ENCODE measurements at places on chromosomes 12 and 14.

- no peak for DNase-seq
Observed at GRCh38 chr14:59688224-59689170, 111.9 kb upstream of the CCDC175 start.

DNA sequence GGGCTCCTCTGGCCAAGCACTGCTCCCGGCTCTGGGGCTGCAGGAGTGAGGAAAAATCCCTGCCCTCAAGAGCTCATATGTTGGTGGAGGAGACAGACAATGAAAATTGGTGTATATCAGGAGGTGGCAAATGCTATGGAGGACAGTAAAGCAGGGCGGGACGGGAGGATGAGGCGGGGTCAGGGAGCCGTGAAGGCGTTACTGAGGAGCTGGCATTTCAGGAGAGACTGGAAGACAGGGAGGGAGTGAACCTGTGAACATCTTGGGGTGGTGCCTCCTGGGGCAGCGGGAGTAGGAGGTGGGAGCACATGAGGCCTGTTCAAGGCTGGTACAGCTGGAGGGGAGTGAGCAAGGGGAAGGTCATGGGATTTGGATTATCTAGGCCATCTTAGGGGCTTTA, 26.6 kb downstream of the TSPAN9 start:
- DNase-seq = no peak

DNA sequence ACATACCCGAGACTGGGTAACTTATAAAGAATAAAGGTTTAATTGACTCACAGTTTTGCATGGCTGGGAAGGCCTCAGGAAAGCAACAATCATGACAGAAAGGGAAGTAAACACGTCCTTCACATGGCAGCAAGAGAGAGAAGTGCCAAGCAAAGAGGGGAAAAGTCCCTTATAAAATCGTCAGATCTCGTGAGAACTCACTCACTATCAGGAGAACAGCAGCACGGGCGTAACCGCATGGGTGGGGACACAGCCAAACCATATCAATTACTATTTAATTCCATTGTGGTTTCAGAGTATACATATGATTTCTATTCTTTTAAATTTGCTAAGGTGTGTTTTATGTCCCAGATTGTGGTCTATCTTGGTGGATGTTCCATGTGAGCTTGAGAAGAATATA, 117.9 kb downstream of the SCAF11 start:
- DNase-seq = no peak

- DNase-seq = peak; percentile 7
Observed at GRCh38 chr12:93572712-93573551, 457 bp downstream of the SOCS2 start.

DNA sequence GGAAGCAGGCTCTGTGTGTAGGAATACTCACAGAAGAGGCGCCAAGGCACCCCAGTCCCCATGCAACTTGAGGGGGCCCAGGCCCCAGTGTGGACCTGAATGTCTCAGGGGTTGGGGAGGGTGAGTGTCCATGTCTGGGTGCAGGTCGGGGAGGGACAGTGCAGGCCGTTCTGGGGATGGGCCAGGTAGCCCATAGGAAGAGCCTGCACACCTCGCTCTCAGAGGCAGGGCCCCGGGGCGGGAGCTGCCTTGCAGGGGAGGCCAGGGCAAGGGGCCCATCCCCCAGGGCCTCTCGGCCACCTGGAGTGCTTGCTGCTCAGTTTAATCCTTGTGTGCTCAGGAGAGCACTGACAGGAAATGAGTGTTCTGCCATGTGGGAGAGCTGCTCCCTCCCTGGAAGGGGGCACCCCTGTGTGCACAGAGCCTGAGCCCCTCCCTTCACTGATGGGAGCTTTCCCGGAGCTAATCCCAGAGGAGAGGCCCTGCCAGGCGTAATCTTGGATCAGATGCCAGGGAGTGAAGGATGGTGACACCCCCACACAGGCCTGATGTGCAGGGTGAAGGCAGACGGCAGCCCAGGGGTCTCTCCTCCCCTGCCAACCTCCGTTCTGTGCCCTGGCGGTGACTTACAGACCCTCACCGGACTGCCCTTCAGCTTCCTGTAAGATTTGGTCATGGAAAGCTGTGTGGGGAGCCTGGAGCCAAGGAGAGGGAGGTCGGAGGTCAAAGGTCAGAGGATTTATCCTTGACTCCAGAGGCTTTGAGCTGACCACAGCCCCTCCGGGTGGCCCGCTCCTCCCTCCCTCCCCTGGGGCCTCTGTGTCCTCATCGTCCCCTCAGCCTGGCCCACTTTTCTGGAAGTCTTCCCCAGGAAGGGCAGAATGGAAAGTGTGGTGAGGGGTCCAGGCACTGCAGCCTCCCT, 24.4 kb upstream of the FBRSL1 start:
- no peak for DNase-seq

Measured in activated CD4-positive, CD25-positive, alpha-beta regulatory T cell (primary cell).